Hematopoietic multipotent progenitor cell treated with erythropoietin and hydrocortisone succinate and interleukin-3 and kit ligand, for 6 days (in vitro differentiated cells): ENCODE measurements at places on chromosomes 7 and 10.

- DNase-seq: no peak
These were observed 200.3 kb upstream of the ZWINT start for GRCh38 chr10:56561336-56561735.

GRCh38 chr7:107999779-108000560 lies 3.0 kb downstream of the LAMB1 start:
- DNase-seq: no peak

- DNase-seq: no peak
These were observed 24.7 kb downstream of the ST7 start for GRCh38 chr7:116978006-116978405.

GRCh38 chr10:124849111-124849773 lies 47.6 kb downstream of the ABRAXAS2 start:
- DNase-seq: no peak

- DNase-seq: no peak
These were observed 231.9 kb downstream of the PLXDC2 start for GRCh38 chr10:20048161-20048560.

- peak; percentile 54 for DNase-seq
These were observed 11.6 kb downstream of the IMPDH1 start for GRCh38 chr7:128398016-128398840.

- DNase-seq: no peak
These were observed 30.1 kb upstream of the PRTFDC1 start for GRCh38 chr10:24982319-24983112.

GRCh38 chr10:51137756-51138529 lies 63.7 kb downstream of the PRKG1 start:
- no peak for DNase-seq

- no peak for DNase-seq
These were observed 32.1 kb upstream of the LHFPL3 start for GRCh38 chr7:104296266-104296665.

DNA sequence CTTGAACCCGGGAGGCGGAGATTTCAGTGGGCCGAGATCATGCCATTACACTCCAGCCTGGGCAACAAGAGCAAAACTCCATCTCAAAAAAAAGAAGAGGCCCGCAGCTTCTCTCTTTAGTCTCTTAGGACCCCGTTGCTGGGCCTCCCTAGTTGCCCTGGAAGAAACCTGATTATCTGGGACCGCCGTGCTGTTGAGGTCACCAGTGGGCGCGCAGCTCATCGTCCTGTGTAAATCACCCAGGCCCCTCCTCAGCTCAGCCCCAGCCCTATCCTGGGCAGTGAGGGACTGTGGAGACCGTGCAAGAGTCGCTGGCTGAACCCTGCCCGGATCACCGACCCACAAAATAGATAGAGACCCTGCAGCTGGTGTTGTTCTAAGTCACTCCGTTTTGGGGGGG lies 85.0 kb downstream of the UNCX start:
- DNase-seq: no peak

GRCh38 chr7:47326220-47326619 lies 255.7 kb downstream of the TNS3 start:
- DNase-seq: no peak

DNA sequence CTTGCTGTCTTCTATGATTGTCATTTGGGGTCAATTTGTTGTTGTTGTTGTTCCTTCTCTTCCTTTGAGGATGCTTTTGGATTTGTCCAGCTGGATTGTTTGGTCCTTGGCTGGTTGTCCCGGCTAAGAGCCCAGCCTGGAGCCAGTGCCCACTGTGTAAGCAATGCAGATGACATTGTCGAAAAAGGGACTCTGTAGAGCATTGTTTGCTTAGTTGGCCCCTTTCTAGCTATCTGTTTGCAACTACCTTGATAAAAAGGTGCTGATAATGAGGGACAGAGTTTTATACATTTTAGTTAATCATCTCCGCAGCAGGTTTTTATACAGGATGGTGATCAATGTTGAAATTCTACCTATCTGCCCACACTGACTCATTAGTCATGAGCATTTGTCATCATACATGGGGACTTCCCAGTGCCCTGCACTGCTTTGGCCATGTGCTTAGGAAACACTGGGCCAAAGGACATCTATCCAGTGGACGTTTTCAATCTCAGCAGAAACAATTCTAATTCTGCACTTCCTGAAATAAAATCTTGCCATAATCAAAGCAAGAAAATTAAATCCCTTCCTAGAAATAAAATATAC lies 311.9 kb downstream of the GRM8 start:
- no peak for DNase-seq

DNA sequence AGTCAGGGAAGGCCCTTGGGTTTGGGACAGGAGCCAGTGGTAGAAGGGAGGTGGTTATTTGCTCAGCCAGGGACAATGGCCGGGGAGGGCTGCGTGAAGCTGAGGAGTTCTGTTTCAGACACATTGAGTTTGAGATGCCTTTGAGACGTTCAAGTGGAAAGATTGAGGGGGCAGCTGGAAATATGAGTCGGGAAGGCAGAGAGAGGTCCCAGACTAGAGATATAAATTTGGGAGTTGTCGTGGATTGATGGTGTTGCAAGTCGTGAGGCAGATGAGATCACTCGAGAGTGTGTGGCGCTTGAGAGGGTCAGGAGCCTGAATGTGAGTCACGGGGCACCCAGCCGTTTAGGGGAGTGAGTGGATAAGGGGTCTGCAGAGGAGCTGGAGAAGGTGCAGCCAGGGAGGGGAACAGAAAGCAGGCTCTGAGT lies 73.3 kb downstream of the ZMIZ1 start:
- DNase-seq: no peak

- DNase-seq: no peak
These were observed 97.5 kb downstream of the SKIDA1 start for GRCh38 chr10:21427804-21428481.

DNA sequence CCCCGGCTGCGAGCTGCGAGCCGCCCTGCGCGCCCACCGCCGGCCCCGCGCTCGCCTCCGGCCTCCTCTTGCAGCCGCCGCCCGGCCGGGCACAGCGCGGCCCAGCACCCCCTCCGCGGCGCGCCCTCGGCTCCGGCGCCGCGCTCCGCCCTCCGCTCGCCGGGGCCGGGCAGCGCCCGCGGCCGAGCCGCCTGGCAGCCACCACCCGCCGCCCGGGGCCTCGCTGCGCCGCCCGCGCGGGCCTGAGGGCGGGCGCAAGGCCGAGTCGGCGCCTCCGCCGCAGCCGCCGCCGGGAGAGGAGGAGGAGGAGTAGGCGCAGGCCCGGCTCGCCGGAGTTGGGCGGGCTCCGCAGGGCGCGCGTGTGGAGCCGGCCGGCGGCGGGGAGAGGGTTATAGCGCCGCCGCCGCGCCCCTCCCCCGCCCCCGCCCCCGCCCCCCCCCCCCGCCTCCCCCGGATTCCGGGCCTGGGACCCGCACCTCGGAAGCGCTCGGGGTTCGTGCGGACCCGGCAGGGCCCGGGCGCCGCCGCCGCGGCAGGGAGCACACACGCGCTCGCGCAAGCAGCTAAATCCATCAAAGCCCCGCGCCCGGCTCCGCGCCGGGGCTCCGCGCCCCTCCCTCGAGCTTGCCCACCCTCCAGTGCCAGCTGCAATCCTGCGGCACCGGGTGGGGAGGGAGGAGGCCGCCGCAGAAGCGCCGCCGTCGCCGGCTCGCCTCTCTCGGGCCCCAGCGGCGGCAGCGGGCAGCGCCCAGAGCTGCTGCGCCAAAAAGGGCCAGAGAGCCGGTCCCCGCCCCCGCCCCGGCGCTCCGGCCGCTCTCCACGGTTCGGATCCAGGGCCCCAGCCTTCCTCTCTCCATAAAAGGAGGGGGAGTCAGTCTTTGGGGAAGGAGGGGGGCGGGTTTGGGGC lies at the start of gene PDGFA:
PDGFA (minus strand) TSS at position 363 of the 907 bp plus-strand sequence. CDS start 845 bp downstream, outside the sequence.
- peak; percentile 59 for DNase-seq

DNA sequence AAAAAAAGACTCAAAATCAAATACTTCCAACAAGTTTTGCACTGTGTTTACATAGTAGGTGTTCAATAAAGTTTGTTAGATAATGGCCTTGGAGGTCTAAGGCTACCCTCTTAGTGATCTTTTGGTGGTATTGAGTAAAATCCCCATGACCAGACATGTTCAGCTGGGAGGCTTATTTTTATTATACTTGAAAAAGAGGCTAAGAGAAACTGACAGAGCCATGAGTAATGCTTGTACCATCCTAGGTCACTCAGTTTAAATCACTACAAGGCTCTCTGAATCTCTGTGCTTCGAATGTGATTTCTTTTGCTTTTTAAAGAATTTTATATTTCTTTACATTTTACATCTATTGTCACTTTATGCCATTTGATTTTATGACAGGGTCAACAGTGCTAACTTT lies 90.5 kb downstream of the TWIST1 start:
- no peak for DNase-seq

DNA sequence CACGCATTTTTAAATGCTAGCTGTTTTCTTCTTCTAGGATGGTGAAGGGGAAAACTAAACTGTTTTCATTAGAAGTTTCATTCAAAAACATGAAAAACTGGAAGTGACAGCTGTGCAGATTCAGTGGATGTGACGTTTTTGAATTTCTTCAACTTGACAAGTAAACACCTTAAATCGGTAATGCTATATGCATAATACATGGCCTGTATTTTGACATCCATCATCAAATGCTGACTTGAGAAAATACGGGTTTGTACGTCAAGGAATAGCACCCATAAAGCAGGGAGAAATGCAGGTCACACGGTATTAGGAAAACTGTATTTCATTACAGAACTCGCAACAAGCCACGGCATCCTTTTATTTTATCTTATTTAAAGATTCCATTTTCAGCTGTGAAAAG lies 720.5 kb downstream of the KCNMA1 start:
- DNase-seq: no peak

DNA sequence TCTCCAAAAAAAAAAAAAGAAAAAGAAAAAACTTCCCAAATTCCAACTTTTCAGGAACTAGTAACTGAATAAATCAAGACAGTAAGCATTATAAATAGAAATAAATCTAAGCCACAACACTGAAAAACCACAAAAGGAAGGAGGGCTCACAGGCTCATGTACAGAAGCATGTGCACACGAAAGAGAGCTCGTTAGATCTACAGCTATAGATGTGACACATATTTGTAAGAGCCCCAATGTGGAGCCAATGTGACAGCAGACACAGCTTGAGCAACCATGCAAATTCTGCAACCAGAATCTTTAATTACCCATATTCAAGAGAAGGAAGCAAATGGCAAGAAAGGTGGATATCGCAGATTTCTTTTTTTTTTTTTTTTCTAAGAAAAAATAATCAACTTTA lies 94.7 kb downstream of the SORBS1 start:
- no peak for DNase-seq

- peak; percentile 70 for DNase-seq
These were observed 163.3 kb downstream of the GRID1 start for GRCh38 chr10:86203162-86203905.

DNA sequence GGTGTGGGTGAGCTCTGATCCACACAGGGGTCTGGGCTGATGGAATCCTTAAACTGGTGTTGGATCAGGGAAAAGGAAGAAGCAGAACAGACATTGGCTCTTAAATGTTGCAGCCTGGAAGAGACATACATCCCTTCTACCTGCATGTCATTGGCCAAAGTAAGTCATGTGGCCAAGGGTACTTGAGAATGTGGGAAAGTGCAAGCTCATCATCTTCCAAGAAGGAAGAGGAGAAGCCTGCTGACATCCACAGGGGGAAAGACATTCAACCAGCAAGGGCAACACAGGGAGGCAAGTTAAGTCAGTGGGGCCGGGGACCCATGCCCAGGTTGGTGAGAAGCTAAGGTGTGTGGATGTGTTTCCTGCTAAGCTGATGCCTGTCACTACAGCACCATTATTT lies 272.8 kb upstream of the MKI67 start:
- DNase-seq: no peak

- DNase-seq: peak; percentile 29
These were observed 28.1 kb upstream of the CDH23 start for GRCh38 chr10:71368643-71369042.

- no peak for DNase-seq
These were observed 121.7 kb downstream of the DOCK4 start for GRCh38 chr7:112084520-112084971.

DNA sequence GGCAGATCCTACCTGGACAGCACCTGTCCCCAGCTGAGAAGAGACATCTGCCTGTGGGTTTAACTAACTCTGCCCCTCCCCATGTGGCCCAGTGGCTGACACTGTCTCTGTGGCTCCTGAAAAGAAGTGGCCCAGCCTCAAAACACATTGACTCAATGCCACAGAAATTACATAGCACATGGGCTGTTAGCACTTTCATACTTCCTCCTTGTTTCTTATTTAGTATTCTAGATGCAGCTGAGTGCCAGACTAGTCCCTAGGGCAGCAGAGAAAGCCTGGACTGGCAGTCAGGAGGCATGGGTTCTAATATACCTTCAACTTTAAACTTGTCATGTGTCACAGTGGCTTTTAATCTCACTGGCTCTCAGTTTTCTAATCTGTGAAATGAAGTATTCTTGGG lies 171.0 kb downstream of the TRIL start:
- no peak for DNase-seq

DNA sequence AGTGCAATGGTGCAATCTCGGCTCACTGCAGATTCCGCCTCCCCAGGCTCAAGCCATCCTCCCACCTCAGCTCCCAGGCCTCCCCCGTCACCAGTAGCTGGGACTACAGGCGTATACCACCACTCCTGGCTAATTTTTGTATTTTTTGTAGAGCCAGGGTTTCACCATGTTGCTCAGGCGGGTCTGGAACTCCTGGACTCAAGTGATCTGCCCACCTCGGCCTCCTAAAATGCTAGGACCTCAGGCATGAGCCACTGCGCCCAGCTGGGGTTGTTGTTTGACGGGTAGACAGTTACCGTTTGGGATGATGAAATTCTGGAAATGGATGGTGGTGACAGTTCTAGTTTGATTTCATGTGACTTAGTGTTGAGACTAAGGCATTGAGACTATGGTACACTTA lies 15.3 kb downstream of the CALML3 start:
- DNase-seq: no peak

- no peak for DNase-seq
These were observed 49.2 kb downstream of the GSDME start for GRCh38 chr7:24707988-24708615.
